ENCODE measurements at places on chromosomes 13 and 19. TPM values are rescaled to one million over a fixed set of nuclear protein-coding genes. Genes with fewer than 3 reads are reported as not detected.

The TMEM86B gene
- 2.7 TPM for total RNA-seq

The KLK4 gene
- not detected for total RNA-seq

The SIGLEC14 gene
- total RNA-seq = not detected

The FCAR gene
- total RNA-seq = not detected

The HS6ST3 gene
- not detected for total RNA-seq

The ATP1A3 gene
- 3.4 TPM for total RNA-seq

- DNase-seq = no peak
These were observed 46.0 kb upstream of the RANBP3 start for GRCh38 chr19:6023936-6024335.

DNA sequence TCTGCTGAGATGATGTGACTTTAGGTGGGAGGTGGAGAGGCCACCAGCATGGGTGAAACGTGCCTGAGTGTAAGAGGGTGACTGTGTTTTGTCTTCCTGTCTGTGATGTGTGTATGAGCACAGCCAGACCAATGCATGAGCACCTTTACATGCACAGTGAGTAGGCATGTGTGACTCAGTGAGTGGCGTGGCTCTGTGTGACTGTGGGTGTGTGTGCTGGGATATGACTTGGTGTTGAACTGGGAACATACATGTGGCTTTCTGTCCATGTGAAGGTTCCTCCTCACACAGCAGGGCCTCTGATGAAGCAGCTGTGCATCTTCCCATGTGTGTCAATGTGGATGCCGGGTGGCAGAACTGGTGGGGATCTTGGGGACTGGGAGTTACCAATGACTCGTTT is 19.9 kb upstream of the LGALS13 start:
- no peak for DNase-seq

DNA sequence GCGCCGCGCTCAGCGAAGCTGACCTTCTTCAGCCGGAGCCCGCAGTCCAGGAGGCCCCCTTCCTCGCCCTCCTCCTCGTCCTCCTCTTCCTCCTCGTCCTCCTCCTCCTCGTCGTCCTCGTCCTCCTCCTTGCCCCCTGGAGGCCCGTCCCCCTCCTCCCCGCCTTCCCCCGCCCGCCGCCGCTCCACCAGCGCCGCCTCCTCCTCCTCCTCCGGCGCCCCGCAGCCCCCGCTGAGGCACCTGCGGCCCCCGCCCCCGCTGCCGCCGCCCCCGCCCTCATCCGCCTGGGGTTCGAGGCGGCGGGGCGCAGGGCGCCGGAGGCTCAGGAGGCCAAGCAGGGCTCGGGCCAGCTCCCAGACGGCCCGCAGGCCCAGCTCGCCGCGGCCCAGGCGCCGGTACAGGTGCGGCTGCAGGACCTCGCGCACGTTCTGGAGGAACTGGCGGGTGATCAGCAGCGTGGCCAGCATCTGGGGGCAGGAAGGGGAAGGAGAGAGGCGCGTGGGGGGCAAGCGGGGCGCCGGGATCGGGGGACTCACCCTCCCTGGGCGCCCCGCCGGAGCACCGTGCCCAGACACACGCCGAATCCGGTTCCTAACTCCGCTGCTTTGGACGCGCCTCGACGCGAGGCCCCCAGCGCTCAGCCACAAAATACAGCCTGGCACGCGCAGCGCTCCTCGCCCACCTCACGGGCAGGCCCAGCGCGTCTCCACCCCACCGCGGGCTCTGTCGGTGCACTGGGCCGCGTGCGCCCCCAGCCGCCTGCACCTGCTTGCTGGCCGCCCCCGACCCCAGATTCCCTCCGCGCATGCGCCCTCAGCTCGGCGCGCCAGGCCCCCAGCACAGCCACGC is 5.9 kb downstream of the ANO8 start:
- no peak for DNase-seq

GRCh38 chr13:66501181-66501580 is 729.0 kb downstream of the PCDH9 start:
- peak; percentile 32 for DNase-seq

- DNase-seq = peak; percentile 72
These were observed 49.4 kb downstream of the GAS6 start for GRCh38 chr13:113814435-113814821.

DNA sequence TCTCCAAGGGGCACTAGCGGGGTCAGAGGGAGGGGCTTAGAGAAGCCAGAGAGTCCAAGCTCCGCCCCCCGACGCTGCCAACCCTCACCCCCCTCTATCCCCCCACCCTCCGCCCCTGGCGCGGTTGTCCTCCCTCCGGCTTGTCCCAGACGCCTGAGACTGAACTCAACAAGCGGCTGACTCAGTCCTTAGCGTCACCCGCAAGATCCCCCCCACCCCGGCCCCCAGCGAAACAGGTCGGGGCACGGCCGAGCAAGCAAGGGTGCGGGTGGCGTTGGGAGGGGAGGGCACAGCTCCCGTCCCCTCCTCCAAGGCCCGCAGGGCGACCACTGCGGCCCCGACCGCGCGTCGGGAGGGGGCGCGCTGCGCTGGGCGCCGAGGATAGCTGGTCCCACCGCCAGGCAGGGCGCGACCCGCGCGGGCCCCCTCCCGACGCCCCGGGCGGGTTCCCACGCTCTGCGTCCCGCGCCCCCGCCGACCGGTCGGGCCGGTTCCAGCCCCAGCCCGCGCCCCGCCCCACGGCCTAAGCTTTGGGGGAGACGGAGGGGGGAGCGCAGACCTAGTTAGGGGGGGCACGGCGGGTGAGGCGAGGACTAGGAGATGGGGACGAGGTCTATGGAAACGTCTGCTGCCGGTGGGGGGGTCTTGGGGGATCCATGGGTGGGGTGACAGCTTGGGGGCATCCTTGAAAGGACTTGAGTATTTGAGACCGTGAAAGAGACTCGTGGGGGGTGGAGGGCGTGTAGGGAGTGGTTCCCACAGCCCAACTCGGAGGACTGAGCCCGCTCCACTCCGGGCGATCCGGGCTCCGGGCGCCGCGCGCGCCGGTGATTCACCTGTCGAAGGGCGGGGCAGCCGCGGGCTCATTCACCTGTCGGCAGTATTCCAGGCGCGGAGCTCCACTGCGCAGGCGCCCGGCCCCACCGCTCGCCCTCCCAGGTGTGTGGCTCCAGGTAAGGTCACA is 5.1 kb downstream of the NOTCH3 start:
- DNase-seq = peak; percentile 42

DNA sequence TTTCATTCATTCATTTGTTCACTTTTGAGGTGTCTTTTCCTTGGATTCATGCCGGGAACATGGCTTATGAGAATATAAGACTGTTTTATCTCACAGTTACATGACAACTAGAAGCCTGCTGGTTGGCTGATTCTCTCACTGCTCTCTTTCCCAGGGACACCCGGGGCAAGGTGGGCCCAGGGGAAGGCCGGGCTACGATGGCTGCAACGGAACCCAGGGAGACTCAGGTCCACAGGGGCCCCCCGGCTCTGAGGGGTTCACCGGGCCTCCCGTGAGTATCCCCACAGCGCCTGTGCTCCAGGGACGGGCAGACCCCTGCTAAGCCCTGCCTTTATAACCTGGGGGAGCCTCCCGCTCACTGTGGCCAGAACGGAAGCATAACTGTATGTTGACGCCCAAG is 121.2 kb downstream of the COL4A2 start:
- DNase-seq = no peak

- DNase-seq = no peak
These were observed 146.6 kb upstream of the GJB6 start for GRCh38 chr13:20378721-20379120.

- peak; percentile 2 for DNase-seq
These were observed 951 bp upstream of the MTUS2 start for GRCh38 chr13:28819046-28819730.
